A549 treated with AZD2906 at 1 μM for 4 hours (cell line): ENCODE measurements at places on chromosomes 3 and 15. TPM values are rescaled to one million over a fixed set of nuclear protein-coding genes. Genes with fewer than 3 reads are reported as not detected.

Gene CYP19A1
- total RNA-seq: 0.10 to 0.56 TPM (median 0.18 TPM) in 5 replicates

Gene WWTR1
- 142 to 178 TPM (median 162 TPM) in 5 replicates for total RNA-seq

Gene PYDC2
- not detected in 5 replicates for total RNA-seq

Gene OR5H6
- total RNA-seq: not detected in 5 replicates

Gene PLIN1
- 0.06 to 0.11 TPM (median 0.09 TPM) in 5 replicates for total RNA-seq

Gene UCN2
- 5.9 to 8.7 TPM (median 8.2 TPM) in 5 replicates for total RNA-seq
